ENCODE measurements at places on chromosomes 7 and 10. TPM values are rescaled to one million over a fixed set of nuclear protein-coding genes. Genes with fewer than 3 reads are reported as not detected.

DNA sequence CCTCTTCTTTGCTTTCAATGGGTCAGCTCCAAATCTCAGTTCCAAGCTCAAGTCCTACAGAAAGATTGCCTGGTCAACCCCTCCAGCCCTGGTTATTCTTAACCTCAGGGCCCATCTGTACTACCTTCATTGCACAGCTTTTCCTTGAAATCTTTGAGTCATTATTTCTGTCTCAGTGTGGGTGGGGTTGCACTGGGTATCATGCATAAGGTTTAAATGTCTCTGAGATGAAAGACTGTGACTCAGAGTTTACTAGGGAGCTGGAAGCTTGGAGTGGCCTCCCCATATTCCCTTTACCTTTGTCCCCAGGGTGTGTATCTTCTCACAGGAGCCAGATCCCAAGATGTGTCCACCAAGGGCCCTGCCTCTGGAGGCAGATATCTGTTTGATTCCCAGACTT is 3.3 kb upstream of the OR6V1 start:
- no peak for DNase-seq

DNA sequence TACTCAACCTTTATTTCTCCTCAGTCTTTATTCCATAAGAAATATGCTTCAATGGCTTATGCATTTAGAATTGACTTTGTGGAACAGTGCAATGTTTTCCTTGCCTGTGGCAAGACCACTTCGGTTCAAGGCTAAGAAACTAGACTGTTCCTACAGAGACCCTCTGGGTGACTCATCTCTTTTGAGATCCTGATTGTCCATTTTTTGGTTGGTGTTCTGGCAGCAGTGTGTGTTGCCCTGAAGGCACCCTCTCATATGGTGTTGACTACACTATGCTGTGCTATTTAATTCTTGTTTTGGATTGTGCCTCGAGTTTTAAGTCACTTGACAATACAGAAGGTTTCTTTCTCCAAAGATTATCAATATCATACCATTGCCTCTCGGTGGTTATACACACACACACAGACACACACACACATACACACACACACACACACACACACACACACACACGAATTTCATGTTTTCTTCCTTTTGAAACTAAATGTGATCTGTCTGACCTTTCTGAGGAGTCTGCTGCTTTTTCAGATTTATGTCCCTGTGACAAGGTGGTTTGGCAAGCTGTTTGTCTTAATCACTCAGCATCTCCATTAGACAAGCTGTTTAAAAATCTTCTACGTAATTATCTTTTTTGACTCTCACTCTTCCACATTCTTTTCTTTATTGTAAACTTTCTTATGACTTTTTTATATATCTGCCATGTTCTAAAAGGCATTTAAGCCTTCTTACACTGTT is 187.2 kb downstream of the VTI1A start:
- no peak for DNase-seq

GRCh38 chr7:128098629-128099028 is 67.4 kb upstream of the LRRC4 start:
- DNase-seq: no peak

DNA sequence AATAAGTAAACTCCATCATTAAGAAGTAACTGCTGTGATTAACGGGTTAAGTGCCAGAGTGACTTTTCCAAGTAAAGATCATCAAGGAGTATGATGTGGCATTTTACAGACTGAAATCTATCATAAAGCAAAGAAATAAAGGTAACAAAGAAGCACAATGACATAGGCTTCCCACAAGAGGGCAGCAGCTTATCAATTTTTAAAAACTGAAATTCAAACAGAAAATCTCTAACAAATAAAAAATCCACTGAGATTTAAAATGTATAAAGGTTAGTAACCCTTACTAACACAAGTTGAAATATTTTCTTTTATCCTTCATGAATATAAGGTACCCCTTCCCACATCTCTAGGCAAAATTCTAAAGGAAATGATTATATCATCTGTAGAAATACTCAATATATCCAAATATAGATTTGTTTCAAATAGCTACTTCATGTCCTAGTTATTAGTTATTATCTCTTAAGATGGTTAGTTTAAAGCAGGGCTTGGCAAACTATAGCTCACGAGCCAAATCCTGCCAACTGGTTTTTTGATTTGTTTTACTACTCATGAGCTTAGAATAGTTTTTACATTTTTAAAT is 29.2 kb downstream of the FAM3C start:
- no peak for DNase-seq

GRCh38 chr10:58827381-58827780 is 314.7 kb downstream of the BICC1 start:
- DNase-seq: no peak

The GHRHR gene
- not detected for total RNA-seq

The EGR2 gene
- total RNA-seq: 0.32 TPM
